Activated naive CD4-positive, alpha-beta T cell treated with anti-CD3 and anti-CD28 coated beads, Interleukin-2, amount 50 U/mL, for 72 hours (primary cell): ENCODE measurements at places on chromosomes 3 and 15.

GRCh38 chr3:8579096-8579495, 65.5 kb downstream of the SSUH2 start:
- no peak for DNase-seq

DNA sequence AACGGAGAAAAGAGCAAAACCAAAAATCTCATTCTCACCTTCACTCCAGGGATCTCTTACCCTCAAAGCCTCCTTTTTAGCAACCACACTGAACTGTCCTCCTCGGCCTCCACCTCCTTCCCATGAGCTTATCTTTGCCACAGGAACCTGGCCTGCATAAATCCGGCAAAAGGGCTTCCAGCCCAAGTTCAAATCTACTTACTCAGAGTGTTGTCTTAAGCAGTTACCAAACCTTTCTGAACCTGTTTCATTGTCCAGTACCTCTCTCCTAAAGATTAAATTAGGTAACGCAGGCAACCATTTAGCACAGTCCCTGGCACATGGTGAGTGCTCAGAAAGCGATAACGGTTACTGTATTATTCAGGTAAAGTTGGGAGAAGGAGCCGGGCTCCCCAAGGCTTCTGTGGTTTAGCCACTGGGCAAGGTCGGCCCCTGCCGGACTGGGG, 777 bp downstream of the CIB1 start:
- DNase-seq = no peak

- no peak for DNase-seq
These were observed 24.8 kb downstream of the AKAP13 start for GRCh38 chr15:85404918-85405866.

GRCh38 chr15:48644827-48645557, 517 bp downstream of the FBN1 start:
- DNase-seq = no peak

DNA sequence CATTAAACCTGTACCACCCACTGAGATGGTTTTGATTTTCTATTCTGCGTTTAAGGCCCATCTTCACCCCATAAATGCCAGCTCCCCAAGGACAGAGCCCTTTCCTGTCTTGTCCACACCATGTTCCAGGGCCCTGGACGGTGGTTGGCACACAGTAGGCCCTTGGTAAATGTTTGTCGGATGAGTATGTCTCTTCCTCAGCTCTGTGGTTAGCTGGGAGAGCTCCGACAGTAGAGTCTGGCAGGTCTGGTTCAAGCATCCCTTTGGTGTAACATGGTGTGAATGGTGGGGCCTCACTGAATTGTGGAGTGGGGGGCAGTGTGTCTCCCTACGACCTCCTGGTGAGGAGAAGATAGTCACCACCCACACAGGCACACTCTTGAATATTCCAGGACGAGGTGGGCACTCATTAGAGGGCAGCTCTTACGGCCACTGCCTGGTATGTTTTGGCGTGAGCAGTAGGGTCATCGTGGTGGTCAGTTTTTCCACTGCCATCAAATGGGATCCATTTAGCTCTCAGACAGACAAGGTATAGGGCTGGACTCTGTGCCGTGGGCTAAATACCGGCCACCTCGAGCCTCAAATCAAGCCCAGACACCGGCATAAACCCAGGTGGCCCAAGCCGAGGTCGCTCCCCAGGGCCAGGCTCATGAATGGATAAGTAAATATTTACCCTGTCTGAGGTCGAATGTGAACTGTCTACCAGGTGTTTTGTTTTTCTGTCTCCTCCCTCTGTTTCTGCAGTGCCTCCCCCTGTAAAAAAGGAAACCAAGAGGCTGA, 61.3 kb downstream of the SMAD3 start:
- no peak for DNase-seq

DNA sequence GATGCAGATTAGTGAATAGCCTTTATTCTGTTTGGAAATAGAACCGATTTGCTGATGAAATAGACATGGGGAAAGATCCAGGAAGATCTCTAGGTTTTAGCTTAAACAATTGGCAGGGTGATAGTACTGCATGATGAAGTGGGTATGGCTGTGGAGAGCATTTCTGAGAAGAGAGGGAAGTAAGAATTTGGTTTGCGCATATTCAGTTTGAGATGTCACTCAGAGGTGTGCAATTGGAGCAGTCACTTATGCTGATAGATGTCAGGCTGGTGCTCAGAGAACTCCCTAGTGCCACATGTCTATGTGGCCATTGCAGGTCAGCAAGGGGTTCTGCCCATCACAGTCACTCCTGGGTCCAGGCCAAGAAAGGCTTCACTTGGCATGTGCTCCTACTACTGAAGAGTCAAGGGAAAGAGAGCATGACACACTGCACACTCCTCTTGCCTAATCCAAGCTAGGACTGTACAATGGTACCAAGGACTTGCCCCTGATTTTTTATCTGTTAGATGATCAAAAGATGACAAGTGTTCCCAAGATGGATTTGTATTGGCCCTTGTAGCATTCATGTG, 57.2 kb upstream of the ST8SIA2 start:
- no peak for DNase-seq

GRCh38 chr3:138381413-138381901, 33.1 kb downstream of the MRAS start:
- DNase-seq = no peak

GRCh38 chr3:176650478-176650877, 546.8 kb downstream of the TBL1XR1 start:
- no peak for DNase-seq

DNA sequence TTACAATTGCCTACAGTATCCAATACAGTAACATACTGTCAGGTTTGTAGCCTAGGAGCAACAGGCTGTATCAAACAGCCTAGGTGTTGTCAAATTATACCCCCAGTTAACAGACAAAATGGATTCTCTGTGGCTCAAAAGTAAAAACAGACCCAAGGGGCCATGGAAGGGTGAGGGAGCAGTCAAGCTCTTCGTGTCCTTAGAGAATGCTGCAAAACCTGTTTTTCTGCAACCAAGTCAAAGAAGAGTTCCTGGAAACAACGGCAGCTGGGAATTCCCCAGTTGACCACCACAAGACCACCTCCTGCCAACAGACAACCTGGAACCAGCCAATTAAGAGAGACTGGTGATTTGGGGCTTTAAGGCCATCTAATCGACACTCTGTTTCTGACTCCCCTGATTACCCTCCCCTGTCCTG, 11.1 kb upstream of the THUMPD3 start:
- no peak for DNase-seq

- DNase-seq = peak; percentile 77
These were observed 89.4 kb downstream of the LINGO1 start for GRCh38 chr15:77543159-77543882.

DNA sequence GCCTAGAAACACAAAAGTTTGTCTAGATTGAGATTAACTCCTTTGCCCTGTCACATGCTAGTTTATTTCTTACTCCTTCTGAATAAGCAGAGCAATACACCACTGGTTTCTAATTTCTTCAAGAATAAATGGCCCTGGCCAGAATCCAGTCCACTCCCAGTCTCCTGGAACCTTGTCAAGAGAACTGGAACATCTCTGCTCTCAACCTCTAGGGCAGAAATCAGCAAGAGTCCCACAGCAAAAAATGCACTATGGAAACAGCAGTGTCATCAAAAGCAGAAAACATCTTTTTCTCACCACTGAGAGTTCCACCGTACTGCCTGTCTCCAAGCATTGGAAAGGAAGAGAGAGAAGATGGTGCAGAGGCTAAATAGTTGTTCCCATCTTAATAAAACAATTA, 35.9 kb upstream of the PPP2R3A start:
- no peak for DNase-seq

GRCh38 chr15:90087454-90088154, 14.7 kb downstream of the IDH2 start:
- peak; percentile 45 for DNase-seq

DNA sequence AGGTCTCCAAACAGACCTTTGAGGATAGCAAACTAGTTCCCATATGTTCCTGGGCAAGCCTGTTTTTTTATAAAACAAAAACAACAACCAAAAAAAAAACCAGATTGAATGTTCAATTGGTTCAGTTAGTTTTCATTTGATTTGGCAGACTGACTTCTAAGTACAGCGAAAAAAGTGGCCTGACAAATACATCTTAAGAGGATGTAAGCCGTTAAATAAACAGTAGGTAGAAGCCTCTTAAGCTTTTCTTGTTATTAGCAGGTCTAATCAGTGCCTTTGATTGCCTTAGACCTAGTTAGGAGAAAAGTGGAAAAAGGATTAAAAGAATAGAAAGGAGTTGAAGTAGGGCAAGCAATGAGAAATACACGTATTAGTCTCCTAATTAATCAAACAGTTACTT, 13.2 kb downstream of the TSC22D2 start:
- DNase-seq = no peak

GRCh38 chr15:98731712-98732450, 83.5 kb downstream of the IGF1R start:
- DNase-seq = no peak

DNA sequence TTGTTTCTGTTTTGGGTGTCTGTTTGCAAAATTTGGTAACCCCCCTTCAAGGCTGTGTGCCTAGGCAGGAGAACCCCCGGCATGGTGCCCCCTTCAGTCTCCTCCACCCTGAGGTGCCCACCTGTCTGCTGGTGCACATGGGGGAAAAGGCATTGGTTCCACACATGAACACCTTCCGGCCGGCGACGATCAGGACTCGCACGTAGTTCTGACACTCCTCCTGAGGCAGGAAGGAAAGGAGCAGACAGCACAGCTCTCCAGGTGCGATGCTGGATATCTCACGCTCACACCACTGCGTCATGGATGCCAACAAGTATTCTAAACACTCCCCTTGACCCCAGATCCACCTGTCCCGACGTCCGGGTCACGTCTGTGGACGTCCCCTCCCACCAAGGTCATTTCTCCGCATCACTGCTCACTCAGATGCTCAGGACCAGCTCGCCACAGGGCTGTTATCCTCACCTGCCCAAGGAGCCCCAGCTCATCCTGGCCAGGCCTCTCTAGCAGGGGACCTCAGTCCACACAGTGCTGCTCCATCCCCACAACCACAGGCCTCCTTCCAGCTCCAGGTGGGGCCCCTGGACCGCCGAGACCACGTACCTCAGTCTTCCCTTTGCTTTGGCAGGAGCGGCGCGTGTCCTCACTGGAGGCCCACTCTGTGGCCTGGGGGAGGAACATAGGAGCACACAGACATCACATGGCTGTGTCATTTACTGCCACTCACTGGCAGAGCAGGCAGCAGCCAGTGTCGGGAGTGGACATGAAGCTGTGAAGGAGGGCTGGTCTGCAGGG, 99.0 kb downstream of the SEMA5B start:
- DNase-seq = no peak

- no peak for DNase-seq
These were observed 27.7 kb upstream of the MUC4 start for GRCh38 chr3:195839260-195840010.

- no peak for DNase-seq
These were observed 386.6 kb upstream of the DPH6 start for GRCh38 chr15:35932531-35932930.

GRCh38 chr3:172625404-172625803, 85.5 kb downstream of the NCEH1 start:
- DNase-seq = no peak

- DNase-seq = no peak
These were observed 2.9 kb upstream of the RAP2B start for GRCh38 chr3:153158961-153159735.

- DNase-seq = no peak
These were observed 13.3 kb upstream of the THUMPD3 start for GRCh38 chr3:9349321-9350117.

DNA sequence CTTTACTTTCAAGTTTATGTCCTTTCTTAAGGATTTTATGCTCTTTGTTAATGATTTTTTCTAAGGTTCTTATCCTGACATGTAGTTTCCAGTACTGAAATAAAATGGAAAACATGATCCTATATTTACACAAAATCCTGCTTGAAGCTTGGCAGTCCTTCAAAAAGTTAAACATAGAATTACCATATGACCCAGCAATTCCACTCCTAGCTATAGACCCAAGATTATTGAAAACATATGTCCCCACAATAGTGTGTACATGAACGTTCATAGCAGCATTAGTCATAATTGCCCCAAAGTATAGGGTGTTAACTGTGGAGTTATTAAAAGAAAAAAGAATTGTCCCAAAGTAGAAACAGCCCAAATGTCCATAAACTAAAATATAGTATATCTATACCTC, 33.2 kb downstream of the ITGB5 start:
- DNase-seq = no peak

GRCh38 chr3:17179381-17180205, 294.8 kb downstream of the PLCL2 start:
- DNase-seq = no peak
